CD4-positive, alpha-beta memory T cell (primary cell): ENCODE measurements at places on chromosomes 16 and 17.

- no peak for DNase-seq
Measured at GRCh38 chr17:83067718-83068261, 11.6 kb upstream of the METRNL start.

GRCh38 chr16:27774779-27775178, 224.8 kb downstream of the KATNIP start:
- DNase-seq, result no peak

GRCh38 chr17:35448899-35449227, 297 bp upstream of the SLFN13 start:
- no peak for DNase-seq

DNA sequence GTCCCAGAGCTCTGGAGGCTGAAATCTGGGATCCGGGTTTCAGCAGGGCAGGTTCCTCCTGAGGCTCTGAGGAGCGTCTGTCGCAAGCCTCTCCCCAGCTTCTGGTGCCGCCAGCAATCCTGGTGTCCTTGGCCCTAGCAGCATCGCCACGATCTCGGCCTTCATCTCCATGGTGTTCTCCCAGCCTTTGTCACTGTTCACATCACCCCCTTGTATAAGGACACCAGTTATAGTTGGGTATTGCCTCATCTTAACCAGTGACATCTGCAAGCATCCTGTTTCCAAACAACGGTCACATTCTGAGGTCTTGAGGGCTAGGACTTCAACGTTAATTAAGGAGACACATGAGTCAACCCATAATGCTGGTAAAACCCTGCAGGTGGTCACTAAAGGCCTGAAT, 2.8 kb upstream of the PPP1R27 start:
- no peak for DNase-seq

GRCh38 chr17:41322903-41323895, 7.7 kb upstream of the KRTAP17-1 start:
- no peak for DNase-seq

GRCh38 chr17:63486317-63487013, 9.6 kb downstream of the ACE start:
- no peak for DNase-seq

- DNase-seq, result no peak
Measured at GRCh38 chr17:72604518-72604917, 483.7 kb downstream of the SOX9 start.

- no peak for DNase-seq
Measured at GRCh38 chr17:61442136-61442775, 10.0 kb upstream of the TBX4 start.

DNA sequence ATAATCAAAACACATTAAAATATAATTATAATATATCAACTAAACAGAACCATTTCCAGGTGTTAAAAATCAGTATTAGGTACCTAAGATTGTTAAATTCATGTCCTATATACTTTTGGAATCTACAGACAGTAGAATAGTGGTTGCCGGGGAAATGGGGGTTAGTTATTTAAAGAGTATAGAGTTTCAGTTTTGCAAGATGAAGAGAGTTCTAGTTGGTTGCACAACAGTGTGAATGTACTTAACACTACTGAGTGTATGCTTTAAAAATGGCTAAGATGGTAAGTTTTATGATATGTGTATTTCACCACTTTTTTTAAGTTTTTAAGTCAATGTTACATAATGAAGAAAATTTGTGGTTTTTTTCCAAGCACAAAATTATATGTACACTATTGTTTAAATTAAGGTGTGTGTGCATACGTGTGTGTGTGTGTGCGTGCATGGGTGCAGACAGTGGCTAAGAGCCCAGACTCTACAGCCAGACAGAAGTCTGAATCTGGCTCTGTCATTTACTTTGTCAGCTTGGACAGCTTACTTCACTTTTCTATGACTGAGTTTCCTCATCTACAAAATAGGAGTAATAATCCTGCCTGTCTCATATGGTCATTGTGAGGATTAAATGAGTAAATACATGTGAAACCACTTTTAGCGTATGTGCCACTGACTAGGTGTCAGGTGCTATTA, 25.3 kb upstream of the PHAF1 start:
- DNase-seq, result no peak

GRCh38 chr17:77875881-77876509, 82.5 kb upstream of the TNRC6C start:
- DNase-seq, result no peak

GRCh38 chr16:4190712-4191333, 51.1 kb downstream of the SRL start:
- no peak for DNase-seq

- no peak for DNase-seq
Measured at GRCh38 chr16:75206749-75207451, at the start of gene CTRB2. CTRB2 (minus strand) TSS chr16:75207161; CDS start chr16:75207141, 20 bp downstream.

DNA sequence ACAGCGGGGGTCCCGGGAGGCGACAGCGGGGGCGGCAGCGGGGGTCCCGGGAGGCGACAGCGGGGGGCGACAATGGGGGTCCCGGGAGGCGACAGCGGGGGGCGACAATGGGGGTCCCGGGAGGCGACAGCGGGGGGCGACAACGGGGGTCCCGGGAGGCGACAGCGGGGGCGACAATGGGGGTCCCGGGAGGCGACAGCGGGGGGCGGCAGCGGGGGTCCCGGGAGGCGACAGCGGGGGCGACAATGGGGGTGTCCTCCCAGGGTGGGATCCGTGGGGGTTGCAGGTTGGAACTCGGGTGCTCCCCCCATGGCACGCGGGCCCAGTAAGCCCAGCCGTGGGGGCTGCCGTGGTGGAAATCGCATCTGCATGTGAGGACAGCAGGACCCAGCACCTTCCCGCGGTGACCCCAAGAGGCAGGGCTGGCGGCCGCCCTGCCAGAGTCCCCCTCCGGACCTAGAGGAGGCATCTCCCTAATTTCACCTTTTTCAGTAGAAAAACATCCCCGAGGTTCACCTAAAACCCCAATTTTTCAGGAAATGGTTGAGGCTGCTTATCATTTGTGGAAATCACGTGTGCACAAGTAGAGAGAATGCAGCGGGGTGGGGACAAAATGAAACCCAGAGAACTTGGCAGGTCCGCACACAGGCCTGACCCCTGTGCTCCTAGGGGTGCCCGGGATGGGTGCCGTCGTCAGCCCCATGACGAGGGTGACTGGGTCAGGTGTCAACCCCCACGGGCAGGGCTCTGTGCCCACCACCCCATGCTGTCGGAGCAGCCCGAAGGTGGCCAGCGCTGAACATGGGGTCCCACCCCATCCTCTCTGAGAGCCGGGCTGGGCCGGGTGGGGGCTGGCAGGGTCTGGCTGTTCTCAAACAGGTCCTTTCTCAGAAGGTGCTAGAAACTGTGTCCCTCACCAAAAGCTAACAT, 10.5 kb upstream of the METRNL start:
- DNase-seq, result peak; percentile 34

DNA sequence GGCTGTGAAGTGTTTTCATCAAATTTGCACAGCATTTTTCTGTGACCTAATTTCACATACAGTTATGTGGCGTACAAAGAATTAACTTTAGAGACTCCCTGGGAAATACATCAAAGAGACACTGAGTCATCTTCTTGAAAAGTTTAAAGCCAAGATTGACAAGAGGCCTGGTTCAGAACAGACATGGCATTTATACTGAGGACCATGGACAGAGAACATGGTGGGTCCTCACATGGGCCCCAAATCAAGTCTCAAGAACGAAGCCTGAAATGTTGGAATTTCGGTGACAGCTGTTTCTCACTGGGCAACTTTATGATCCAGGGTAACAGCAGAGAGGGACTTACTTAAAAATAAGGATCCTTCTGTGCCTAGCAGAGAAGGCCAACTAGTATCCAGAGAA, 311.5 kb upstream of the KCNJ16 start:
- DNase-seq, result no peak

GRCh38 chr17:81394377-81394920, 808 bp upstream of the BAHCC1 start:
- DNase-seq, result no peak

- DNase-seq, result peak; percentile 24
Measured at GRCh38 chr16:66344533-66345145, 21.9 kb upstream of the CDH5 start.

- DNase-seq, result no peak
Measured at GRCh38 chr17:49114703-49115102, 17.9 kb upstream of the B4GALNT2 start.

DNA sequence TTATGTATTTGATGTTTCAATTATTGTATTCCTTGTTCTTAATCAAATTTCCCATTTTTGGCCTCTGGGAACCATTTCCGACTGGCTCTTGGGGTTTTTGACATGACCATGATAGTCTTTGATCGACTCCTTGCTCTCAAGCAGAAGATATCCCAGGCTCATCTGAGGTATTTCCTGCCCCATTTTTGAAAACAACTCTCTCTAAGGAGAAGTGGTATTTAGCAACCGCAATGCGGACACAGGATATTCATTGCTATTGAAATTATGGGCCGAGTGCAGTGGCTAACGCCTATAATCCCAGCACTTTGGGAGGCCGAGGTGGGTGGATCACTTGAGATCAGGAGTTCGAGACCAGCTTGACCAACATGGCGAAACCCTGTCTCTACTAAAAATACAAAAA, 5.5 kb downstream of the TANGO6 start:
- DNase-seq, result no peak

- no peak for DNase-seq
Measured at GRCh38 chr17:74217888-74218287, 4.5 kb downstream of the TTYH2 start.

DNA sequence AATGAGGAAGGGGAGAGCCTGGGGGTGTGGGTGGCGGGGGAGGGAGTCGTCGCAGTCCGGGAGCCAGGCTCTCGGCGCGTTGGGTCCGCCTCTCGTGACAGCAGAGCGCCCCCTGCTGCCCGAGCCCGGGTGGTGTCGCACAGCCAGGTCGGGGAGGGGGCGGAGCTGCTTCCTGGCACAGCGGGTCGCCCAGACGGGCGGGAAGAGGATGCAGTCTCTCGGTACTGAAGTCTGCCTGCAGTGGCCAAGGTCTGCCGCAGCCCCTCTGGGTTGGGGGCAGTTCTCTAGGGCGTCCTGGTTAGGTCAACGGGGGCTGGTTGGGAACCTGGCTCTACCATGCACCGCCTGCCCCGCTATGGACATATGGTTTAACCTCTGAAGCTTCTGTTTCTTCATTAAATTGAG, 38.2 kb upstream of the CCDC182 start:
- DNase-seq, result peak; percentile 66

DNA sequence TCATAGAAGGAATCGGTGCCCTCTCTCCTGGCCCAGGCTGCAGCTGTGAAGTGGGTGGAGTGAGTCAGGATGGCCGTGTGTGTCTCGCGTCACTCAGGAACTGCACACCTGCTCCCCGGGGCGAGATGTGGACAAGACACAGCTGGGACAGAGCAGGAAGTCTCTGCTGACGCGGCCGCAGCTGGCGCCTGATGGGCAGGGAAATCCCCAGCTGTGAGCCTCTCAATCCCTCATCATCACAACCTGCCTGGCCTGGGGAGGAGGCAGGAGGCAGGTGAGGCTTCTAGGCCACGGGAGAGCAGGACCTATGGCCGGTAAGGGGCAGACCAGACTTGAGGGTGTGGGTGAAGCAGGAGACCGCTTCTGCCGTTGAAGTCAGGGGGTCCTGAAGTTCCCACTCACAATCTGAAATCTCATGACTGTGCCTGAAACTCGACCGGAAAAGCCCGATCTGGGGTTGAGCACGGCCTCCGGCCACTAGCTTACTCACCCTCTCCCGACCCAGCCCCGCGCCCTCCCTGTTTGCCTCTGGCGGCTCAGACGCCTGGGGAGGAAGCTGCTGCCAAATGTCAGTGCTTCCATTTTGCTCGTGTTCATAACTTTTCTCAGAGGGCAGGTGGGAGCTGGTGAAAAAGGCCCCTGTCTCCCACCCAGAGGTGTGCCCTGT, 1.1 kb upstream of the TRPV3 start:
- peak; percentile 53 for DNase-seq

DNA sequence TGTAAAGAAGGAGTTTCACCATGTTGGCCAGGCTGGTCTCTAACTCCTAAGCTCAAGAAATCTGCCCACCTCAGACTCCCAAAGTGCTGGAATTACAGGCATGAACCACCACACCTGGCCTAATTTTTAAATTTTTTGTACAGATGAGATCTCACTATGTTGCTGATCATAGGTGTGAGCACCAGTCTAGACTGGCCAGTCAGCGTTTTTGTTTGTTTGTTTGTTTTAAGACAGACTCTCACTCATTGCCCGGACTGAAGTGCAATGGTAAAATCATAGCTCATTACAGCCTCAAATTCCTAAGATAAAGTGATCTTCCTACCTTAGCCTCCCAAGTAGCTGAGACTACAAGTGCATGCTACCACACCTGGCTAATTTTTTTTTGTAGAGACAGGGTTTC, 38.0 kb upstream of the TAOK1 start:
- no peak for DNase-seq

- DNase-seq, result no peak
Measured at GRCh38 chr17:4842376-4842775, 9.2 kb downstream of the MINK1 start.

DNA sequence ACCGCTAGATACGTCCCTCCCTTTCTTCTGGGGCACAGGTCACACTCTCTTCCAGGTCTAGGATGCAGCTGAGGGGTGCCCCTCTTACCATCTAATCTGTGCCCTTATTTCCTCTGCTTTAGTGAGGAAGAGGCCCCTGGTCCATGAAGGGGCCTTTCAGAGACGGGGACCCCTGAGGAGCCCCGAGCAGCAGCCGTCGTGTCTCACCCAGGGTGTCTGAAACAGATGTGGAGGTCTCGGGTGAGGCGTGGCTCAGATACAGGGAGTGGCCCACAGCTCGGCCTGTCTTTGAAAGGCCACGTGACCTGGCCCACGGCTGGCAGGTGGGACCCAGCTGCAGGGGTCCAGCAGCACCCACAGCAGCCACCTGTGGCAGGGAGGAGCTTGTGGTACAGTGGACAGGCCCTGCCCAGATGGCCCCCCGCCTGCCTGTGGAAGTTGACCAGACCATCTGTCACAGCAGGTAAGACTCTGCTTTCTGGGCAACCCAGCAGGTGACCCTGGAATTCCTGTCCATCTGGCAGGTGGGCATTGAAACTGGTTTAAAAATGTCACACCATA, 15.6 kb downstream of the SCGB1C2 start:
- DNase-seq, result no peak

DNA sequence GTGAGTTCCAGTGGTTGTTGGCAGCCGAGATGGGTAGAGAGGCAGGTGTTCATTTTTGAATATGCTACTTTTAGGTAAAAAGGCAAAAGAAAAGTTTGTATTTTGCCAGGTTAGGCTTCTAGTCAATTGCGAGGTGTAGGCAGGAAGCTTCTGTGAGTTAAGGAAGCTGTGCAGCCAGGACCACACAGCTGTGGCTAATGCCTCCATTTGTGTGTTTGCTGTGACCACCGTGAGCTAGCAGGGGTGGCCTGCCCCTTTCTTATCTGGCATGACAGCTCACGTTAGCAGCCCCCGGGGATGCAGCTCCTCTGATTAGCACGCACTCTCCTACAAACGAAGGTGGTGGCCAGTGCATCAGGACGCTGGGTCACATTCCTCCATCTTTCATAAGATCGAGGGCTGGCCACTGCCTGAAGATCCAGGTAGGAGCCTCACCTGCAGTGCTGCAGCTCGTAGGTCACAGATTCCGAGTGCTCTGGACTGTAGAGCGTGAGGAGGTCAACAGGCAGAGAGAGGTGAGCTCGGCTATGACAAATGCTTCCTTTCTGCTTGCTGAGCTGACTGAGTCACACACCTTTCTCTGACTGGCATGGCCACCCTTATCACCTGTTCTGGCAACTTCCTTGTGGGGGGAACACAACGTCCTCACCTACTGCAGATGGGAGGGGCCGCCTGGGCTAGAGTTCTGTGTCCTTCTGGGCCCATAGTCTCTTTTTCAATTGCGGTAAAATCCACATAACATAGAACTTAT, 244.4 kb downstream of the HS3ST3B1 start:
- DNase-seq, result no peak

GRCh38 chr16:11084876-11085485, 140.6 kb downstream of the CLEC16A start:
- no peak for DNase-seq

GRCh38 chr17:39026980-39027451, 59.8 kb upstream of the FBXO47 start:
- no peak for DNase-seq
